ENCODE measurements at places on chromosomes 5 and 9. TPM values are rescaled to one million over a fixed set of nuclear protein-coding genes. Genes with fewer than 3 reads are reported as not detected.

Gene SPATA31D4
- 2.7 TPM for total RNA-seq

Gene EFNA5
- 3.5 TPM for total RNA-seq

Gene TSSK1B
- 26.1 TPM for total RNA-seq

Gene TEX48
- 44.0 TPM for total RNA-seq

Gene FBXW11
- 61.8 TPM for total RNA-seq

Gene DIRAS2
- total RNA-seq = not detected

GRCh38 chr5:18465833-18466681, 831.8 kb downstream of the TAF11L14 start:
- no peaks in the 10 kb centered on the region for H3K36me3 ChIP-seq
- H3K4me1 ChIP-seq = no peaks in the 10 kb centered on the region
- peak; percentile 91 for DNase-seq

- no peaks in the 10 kb centered on the region for H3K4me1 ChIP-seq
- H3K27me3 ChIP-seq = no peaks in the 10 kb centered on the region
- H3K36me3 ChIP-seq = no peaks in the 10 kb centered on the region
- no peak for DNase-seq
- H3K4me3 ChIP-seq = no peak overlapping the region
- H3K27ac ChIP-seq = no peak overlapping the region
Observed at GRCh38 chr5:20360263-20360662, 372.3 kb upstream of the CDH18 start.

- DNase-seq = no peak
- H3K36me3 ChIP-seq = no peaks in the 10 kb centered on the region
- no peaks in the 10 kb centered on the region for H3K4me1 ChIP-seq
- H3K27ac ChIP-seq = no peak overlapping the region
- no peaks in the 10 kb centered on the region for H3K27me3 ChIP-seq
- no peak overlapping the region for H3K4me3 ChIP-seq
Observed at GRCh38 chr5:116645627-116646026, 71.0 kb upstream of the SEMA6A start.

DNA sequence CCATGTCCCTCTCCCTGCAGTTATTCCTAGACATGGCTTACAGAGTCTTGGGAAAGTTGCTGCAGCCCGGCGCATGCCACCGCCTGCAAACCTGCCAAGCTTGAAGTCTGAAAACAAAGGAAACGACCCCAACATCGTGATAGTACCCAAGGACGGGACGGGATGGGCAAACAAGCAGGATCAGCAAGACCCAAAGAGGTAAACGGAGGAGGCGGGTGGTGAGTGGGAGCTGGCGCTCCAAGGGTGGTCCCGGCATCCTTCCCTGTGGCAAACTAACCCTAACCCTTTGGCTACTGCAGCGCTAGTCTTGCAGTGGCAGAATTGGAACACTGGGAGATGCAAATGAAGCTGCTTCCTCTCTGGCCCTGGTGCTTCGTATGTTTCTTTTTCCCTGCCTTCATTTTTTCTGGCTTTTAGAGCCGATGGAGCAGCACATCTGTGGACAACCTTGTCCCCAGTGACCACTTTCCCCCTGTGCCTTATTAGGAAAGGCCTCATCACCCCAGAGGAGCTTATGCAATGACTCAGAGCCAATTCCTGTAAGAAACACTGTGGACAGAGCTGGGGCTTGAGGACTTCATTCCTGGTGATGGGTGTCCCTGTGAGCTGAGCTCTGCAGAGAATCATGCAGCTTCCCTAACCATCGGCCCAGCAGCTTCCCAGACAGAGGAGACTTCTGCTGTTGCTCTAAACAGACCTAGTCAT, 38.9 kb downstream of the PRRC2B start:
- no peaks in the 10 kb centered on the region for H3K36me3 ChIP-seq
- no peak for DNase-seq
- H3K4me3 ChIP-seq = no peak overlapping the region

- no peaks in the 10 kb centered on the region for H3K27me3 ChIP-seq
- DNase-seq = no peak
- no peak overlapping the region for H3K27ac ChIP-seq
- no peaks in the 10 kb centered on the region for H3K4me1 ChIP-seq
Observed at GRCh38 chr5:96605144-96605837, 56.9 kb upstream of the CAST start.

DNA sequence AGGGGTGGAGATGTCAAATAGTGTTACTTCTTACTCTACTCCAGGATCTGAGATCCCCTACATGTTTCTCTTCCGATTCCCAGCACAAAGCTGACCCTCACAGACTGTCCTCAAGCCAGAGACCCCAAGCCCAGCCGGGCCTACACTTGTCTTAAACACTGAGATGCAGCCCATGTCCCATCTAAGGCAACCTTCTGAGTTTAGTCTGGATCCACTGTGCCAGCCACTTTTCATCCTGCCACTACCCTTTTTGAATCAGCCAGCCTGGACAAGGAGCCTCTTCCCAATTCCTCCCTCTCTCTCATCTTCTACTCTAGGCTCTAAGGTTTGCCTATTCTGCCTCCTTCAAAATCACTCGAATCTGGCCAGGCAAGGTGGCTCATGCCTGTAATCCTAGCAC, 6.2 kb upstream of the MYORG start:
- H3K27ac ChIP-seq = no peak overlapping the region
- DNase-seq = no peak
- H3K4me3 ChIP-seq = no peak overlapping the region
- H3K27me3 ChIP-seq = no peaks in the 10 kb centered on the region

DNA sequence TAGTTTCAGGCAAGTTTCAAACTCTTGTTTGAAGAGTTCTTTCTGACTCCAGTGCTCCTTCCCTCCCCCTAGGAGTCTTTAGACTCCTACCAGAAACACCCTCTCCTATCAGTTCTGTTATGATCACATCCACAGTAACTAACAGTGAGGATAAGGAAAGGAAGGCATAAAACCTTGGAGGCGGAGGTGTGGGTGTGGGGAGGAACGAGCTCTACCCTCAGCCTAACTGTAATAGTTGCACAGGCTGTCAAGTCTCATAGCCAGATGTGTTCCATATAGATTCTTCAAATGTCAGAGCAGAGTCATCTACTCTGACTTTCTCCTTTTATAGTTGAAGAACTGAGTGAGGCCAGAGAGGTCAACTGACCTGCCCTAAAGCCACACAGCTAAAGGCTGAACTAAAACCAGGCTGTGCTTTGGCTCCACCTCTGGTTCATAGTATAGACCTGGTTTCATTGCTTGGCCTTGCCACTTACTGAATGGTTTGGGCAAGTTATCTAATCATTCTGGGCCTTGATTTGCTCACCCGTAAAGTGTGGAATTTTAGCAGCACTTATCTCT, 34.4 kb upstream of the PIK3R1 start:
- H3K27me3 ChIP-seq = no peaks in the 10 kb centered on the region
- DNase-seq = no peak
- H3K36me3 ChIP-seq = no peaks in the 10 kb centered on the region
- no peaks in the 10 kb centered on the region for H3K4me1 ChIP-seq
- H3K27ac ChIP-seq = no peak overlapping the region
